ENCODE measurements at places on chromosomes 6 and 20. TPM values are rescaled to one million over a fixed set of nuclear protein-coding genes. Genes with fewer than 3 reads are reported as not detected.

The RNF5 gene
- total RNA-seq, result 47.1 TPM

The CTNNBL1 gene
- total RNA-seq, result 115 TPM

The PGC gene
- 0.38 TPM for total RNA-seq

GRCh38 chr6:816510-817084 lies 123.7 kb upstream of the EXOC2 start:
- no peak for DNase-seq

DNA sequence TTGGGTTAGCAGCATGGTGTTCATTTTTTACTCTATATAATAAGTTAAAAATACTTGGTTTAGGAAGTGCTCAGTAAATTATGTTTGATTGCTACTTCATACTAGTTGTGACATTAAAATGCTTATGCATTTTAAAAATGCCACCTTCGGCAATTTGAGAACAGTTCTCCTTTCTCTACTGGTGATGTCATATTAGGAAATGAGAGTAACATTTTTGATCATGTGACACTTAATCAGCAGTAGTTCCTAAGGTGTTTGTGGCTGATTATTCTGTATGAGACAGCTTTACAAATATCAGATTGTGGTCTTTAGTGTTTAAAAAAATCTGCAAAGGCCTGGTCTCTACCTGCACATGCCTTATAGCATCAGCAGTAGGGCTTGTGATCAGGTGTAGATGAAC lies 4.4 kb downstream of the GZF1 start:
- no peak for DNase-seq

- no peak for DNase-seq
These were observed 117.5 kb downstream of the PRIM2 start for GRCh38 chr6:57434944-57435343.

The PPP1R16B gene
- 160 TPM for total RNA-seq

- peak; percentile 61 for DNase-seq
These were observed 17.7 kb upstream of the CCDC167 start for GRCh38 chr6:37517411-37517812.

GRCh38 chr20:21702553-21703470 lies 2.7 kb upstream of the PAX1 start:
- DNase-seq, result no peak

The COL9A3 gene
- 0.21 TPM for total RNA-seq

- no peak for DNase-seq
These were observed 1.8 kb downstream of the RHAG start for GRCh38 chr6:49634836-49635218.

DNA sequence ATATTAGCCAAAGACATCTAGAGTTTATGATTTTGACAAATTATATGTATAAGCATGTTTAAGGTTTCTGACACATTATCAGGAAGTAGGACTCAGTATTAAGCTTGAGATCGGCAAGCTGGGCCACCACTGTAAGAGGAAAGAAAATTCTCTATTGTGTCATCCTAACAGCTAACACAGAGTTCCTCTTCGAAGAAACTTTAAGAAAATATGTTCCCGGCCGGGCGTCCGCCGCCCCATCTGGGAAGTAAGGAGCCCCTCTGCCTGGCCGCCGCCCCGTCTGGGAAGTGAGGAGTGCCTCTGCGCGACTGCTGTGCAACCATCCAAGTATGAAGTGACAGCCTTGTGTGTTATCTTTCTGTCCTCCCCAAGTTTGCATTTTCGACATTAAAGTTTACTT lies 23.0 kb downstream of the USP49 start:
- DNase-seq, result no peak

GRCh38 chr6:133888929-133889556 lies at the start of gene TCF21:
TSS of gene TCF21 (plus strand) at chr6:133889113. CDS start at chr6:133889398, 285 bp downstream.
- no peak for DNase-seq

GRCh38 chr6:144008120-144008811 lies at the start of gene PLAGL1:
TSS of gene PLAGL1 (minus strand) at chr6:144008259. CDS start at chr6:143948136, 60,123 bp downstream.
- DNase-seq, result peak; percentile 4

DNA sequence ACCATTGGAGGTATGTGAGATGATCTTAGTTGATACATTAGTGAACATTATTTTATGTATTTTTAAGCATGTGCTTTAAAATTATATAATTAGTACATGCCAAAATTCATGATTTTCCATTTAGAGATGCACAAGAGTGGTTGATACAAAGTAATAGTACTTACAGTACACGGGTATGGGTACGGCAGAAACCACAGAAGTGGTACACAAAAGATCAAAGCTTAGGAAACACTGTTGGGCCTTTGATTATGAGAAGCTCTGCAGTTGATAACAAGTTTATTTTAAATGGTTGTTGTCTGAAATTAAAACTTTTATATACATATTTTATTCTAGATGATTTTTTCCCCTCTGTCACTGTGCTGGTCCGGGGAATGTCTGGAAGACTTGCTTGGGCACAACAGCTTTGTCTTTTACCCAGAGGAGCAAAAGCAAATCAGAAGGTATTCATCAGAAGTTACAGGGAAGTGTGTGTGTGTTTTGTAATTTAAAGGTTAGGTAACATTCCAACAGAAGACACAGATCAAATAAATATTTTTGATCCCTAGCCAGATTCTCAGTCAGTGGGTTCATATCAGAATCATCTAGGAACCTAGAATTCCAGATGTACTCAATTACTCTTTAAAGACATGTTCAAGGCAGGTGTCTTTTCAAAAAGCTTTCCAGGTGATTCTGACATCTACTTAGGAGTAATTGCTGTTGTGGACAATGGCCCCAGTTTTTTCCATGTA lies 32.5 kb upstream of the ADIG start:
- no peak for DNase-seq

GRCh38 chr6:32298632-32299336 lies 72.9 kb downstream of the TSBP1 start:
- DNase-seq, result no peak

DNA sequence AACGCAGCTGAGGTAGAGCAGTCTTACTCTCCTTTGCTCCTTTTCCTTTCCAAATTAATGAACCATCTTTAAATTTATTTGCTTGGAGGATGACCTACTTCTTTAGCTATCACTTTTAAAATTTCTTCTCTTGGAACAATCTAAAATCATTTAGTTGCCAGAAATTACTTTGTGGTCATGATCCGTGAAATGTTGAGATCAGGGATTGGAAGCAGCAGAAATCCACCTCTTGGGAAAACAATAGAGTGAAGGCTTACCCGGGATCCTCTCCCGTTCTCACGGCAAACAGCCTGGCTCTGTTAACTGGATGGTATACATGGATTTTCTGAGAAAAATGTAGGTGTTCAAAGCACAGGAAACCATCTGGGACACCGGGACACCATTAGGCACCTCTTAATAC lies 7.7 kb downstream of the AKAP12 start:
- DNase-seq, result no peak

The CD93 gene
- total RNA-seq, result 0.30 TPM

The LRRN4 gene
- 0.08 TPM for total RNA-seq

The PEDS1 gene
- 22.5 TPM for total RNA-seq

DNA sequence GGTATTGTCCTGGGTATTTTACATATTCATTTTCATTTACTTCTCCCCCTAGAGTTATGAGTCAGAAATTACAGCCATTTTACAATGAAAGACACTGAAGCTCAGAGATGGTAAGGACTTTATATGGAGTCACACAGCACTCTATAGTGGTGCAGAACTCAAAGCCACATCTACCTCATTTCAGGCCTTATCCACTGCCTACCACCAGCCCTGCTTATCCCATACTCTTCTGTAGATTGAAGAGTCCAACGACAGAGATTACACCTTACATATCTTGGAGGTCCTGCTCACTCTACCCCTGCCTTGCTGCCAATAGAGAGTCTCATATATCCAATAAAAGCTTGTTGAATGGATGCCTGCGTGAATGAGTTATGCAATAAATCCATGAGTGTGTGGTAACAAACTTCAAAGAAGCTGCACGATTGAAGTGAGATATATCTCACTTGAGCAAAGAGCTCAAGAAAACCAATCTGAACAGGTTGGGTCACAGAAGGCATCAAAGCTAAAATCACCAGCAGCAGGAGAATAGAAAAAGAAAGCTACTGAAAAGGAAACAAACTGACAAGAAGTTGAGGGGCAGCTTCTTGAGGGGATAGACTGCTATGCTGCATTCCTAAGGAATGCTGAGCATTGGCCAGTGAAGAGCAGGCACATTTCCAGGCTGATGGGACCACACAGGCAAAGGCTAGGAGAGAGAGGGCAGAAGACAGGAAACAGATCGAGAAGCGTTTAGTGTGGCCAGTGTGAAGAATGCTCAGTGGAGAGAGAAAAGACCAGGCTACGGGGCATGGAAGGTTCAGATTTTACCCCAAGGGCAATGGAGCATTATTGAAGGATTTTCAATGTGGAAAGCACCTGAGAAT lies 585.6 kb downstream of the DHX35 start:
- DNase-seq, result no peak

The AVP gene
- total RNA-seq, result not detected

GRCh38 chr6:125963817-125964216 lies 7.2 kb downstream of the HINT3 start:
- DNase-seq, result no peak

DNA sequence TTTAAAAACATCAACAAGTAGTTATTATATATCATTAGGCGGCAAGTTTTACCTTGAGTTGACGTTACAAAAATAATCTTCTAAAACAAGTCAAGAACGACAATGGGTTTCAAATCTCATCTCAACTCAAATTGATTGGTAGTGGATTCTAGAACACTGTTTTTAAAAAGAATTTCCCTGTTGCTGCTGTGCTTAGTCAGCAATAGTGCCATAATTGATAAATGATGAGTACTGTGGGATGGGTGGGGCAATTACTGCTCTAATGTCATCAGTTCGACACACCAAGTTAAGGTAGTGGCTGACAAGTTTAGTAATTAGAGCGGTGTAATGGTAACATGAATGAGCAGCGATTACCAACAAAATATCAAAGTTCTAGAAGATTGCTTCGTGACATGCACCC lies 73.4 kb upstream of the HTR1B start:
- DNase-seq, result no peak

The EHMT2 gene
- 67.8 TPM for total RNA-seq

- DNase-seq, result no peak
These were observed 983 bp upstream of the KCNQ5 start for GRCh38 chr6:72620871-72621290.

The TMC2 gene
- total RNA-seq, result not detected

GRCh38 chr6:103280417-103280816 lies 1579.3 kb downstream of the HACE1 start:
- no peak for DNase-seq

- no peak for DNase-seq
These were observed 95.5 kb upstream of the VGLL2 start for GRCh38 chr6:117169781-117170281.

The SLC17A1 gene
- not detected for total RNA-seq

The SNAI1 gene
- 1.1 TPM for total RNA-seq

DNA sequence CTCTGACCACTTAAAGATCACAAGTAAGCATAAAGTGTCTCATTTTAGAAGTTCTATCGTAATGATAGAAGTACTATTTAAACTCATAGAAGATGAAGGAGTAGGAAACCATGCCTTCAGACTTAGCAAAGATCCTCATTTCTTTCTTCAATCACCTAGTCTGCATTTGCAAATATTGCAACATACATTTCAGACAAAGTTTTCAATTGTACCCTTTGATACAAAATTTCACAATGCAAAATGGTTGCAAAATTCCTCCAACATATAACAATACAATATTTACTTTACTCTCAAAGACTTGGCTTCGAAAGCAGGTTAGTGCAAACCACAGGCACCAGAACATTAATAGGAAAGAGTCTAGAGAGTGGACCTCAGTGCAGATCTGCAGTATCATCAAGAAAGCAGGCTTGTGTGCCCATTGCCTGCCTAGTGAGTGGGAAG lies 16.1 kb upstream of the ROS1 start:
- DNase-seq, result no peak

- DNase-seq, result no peak
These were observed 13.7 kb downstream of the SRSF3 start for GRCh38 chr6:36607683-36608386.

The ABHD16B gene
- total RNA-seq, result not detected

DNA sequence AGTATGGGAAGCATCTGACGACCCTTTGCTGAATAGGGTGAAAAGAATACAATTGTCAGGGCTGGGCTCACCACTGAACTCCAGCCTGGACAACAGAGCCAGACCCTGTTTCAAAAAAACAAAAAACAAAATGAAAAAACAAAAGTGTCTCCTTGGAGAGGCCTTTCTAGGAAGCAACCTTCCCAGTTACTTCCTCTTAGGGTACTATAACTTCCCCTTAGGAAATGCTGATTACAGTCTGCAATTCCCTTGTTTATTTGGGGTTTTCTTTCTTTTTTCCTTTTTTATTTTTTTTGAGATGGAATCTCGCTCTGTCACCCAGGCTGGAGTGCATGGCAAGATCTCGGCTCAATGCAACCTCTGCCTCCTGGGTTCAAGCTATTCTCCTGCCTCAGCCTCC lies 20.5 kb upstream of the TTPAL start:
- DNase-seq, result no peak

DNA sequence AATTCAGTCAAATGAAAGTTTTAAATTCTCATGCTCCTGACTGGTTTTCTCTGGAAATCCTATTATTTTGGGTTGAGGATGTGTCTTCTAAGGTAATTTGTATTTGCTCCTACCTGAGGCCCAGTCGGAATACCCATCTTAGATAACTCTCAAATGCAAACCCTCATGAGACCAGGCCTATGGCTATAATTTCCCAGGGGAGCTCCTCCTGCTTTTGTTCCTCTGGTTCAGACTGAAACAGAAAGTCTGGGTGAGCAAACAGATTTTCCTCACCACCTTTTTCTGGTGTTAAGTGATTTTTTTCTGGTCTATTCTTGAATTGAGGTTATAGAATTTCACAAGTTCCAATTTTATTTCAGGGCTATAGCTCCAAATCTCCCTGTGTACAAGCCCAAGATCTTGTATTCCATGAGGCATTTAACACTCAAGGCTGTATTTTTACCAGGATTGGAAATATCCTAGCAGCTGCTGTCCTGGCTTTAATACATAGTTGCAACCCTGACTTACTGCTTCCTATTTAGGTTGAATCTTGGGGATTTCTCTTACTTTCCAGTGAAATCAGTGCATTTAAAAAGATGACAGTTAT lies 169.1 kb upstream of the PTCHD4 start:
- no peak for DNase-seq

DNA sequence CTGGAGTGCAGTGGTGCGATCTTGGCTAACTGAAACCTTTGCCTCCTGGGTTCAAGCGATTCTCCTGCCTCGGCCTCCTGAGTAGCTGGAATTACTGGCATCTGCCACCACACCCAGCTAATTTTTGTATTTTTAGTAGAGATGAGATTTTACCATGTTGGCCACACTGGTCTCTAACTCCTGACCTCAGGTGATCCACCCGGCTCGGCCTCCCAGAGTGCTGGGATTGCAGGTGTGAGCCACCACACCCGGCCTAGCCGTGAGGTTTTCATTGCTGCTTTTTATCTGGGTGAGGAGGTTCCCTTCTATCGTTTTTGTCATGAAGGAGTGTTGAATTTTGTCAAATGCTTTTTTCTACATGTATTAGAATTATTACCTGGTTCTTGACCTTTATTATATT lies 23.9 kb downstream of the SRC start:
- DNase-seq, result no peak

The SIGLEC1 gene
- total RNA-seq, result 0.05 TPM

DNA sequence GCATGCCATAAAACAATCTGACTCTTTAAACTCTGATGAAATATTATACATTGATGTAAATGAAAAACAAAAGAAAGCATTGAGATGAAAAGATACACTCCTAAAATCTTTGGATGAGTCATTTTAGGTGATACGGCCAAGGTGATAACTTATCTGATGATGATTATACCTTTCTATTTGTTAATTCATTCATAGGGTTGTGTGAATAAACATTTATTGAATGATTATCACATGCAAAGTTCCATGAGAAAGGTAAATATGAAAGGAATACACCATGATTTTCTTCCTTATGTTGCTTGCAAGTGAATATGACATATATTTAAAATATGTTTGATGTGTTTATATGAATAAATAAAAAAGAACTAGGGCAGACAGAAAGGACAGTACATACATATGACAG lies 15.4 kb upstream of the HIVEP1 start:
- DNase-seq, result no peak

Data from activated T-cell treated with anti-CD3 and anti-CD28 coated beads, Interleukin-2, amount 50 U/mL, for 4 hours (primary cell).